ENCODE measurements at places on chromosomes 12 and 14.
A peak's percentile ranks its signal among the peaks of the same experiment; 100 is the strongest.

GRCh38 chr12:96295532-96296160 is 101.5 kb downstream of the ELK3 start:
- no peak for DNase-seq

GRCh38 chr12:1531153-1531653 is 63.2 kb downstream of the FBXL14 start:
- no peak for DNase-seq

- DNase-seq, result no peak
Observed at GRCh38 chr14:61517911-61518384, 177.4 kb upstream of the HIF1A start.

GRCh38 chr14:58476320-58476719 is 48.8 kb downstream of the KIAA0586 start:
- DNase-seq, result no peak

- no peak for DNase-seq
Observed at GRCh38 chr14:95294834-95295599, 24.7 kb downstream of the CLMN start.

DNA sequence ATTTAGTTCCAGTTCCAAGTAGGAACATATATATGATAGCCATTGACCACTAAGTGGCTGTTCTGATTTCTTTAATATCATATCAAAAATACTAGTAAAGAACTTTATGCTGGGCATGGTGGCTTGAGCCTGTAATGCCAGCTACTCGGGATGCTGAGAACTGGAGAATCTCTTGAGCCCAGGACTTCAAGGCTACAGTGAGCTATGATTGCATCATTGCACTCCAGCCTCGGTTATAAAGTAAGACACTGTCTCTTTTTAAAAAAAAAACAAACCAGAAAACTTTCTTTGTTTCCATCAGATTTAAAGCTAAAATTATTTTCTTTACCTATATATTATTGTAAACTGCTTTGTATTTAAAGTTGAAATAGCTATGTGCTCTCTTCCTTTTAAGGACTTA is 127.0 kb downstream of the SCAF11 start:
- DNase-seq, result no peak

DNA sequence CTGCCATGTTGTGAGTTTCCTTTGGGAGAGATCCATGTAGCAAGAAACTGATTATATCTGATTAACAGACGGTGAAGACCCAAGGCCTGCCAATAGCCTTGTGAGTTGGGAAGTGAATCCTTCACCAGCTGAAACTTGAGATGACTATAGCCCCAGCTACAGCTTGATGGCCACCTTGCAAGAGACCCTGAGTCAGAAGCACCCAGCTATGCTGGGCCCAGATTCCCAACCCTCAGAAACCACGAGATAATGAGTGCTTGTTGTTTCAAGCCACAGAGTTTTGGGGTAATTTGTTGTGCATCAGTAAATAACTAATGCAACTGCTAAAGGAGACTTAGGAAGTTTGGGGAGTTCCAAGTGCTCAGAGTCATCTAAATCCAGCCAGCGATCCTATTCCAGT is 80.3 kb downstream of the AVPR1A start:
- DNase-seq, result no peak

DNA sequence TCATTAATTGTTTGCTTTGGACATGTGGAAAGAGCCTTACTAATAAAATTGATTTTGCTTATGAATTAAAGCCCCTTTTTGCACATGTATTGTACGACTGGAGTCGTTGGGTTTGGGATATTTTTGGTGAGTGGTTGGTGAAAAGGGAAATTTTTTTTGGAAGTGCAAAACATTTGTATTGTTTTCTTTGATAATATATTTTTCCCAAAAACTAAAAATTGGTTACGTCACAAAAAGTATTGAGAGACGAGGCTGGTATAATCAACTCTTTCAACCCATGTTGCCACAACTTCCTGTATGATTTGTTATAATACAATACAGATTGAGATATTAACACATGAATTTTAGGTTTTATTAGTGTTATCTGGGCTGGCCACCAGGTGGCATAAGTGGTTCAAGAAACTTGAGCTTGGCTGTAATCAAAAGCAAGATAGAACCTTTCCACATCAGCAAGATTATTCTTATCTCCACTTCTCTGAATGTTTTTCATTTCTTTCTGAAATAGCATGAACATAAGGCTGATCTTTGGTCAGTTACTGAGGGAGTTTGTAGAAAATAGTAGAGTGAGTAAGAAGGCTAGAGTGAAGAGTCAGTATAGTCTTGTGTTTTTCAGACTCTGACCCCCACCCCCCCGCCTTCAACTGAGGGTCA is 8.7 kb downstream of the NGDN start:
- DNase-seq, result peak; percentile 6

- no peak for DNase-seq
Observed at GRCh38 chr12:110744151-110744571, 1.5 kb upstream of the PPP1CC start.

Measured in activated CD4-positive, CD25-positive, alpha-beta regulatory T cell (primary cell).